CD14-positive monocyte (primary cell): ENCODE measurements at places on chromosomes 13 and 19. TPM values are rescaled to one million over a fixed set of nuclear protein-coding genes. Genes with fewer than 3 reads are reported as not detected.

CFD gene
- 654 TPM for polyA plus RNA-seq

TMC4 gene
- 2.5 TPM for polyA plus RNA-seq

- DNase-seq, result no peak
Measured at GRCh38 chr13:90757127-90757680, 590.3 kb upstream of the MIR17HG start.

GRCh38 chr19:18778076-18778389 lies 13.1 kb downstream of the COMP start:
- DNase-seq, result no peak

DNA sequence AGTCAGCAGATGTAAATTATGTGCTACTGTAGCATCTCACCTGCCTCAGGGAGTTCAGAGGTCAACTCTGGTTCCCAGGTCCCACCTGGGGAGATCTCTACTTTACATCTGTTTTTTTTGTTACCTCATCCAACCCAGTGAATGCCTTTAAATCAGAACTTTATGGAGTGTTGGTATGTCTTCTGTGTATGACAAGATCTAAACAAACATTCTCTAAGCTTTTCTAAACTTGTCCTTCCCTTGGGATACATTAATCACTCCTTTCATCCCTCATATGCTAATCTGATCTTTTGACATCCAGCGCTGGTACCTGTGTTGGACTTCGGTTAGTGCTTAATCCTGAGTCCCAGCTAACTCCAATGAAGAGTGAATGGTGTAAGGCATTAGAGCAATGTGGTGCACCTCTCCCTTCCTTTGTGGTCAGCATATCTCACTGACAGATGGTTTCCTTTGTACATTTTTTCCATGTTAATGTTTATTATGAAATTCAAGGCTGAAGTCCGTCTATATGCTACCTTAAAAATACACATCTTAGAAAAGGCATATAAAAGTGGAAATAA lies 213.4 kb downstream of the ABCC4 start:
- no peak for DNase-seq
